ENCODE measurements at places on chromosomes 7 and 10. TPM values are rescaled to one million over a fixed set of nuclear protein-coding genes. Genes with fewer than 3 reads are reported as not detected.

Gene ELFN1
- 9.5 TPM for total RNA-seq

Gene FAM171A1
- 16.1 TPM for total RNA-seq

Gene PTF1A
- not detected for total RNA-seq

Gene ATP6V0E2
- 104 TPM for total RNA-seq

Gene PTPN20
- 9.7 TPM for total RNA-seq

Gene AS3MT
- 8.7 TPM for total RNA-seq

Gene MNX1
- total RNA-seq: not detected

Gene RADIL
- 7.8 TPM for total RNA-seq

Gene CUZD1
- total RNA-seq: 0.44 TPM

Gene NEUROD6
- not detected for total RNA-seq

Gene SLC13A4
- not detected for total RNA-seq

Gene SNCG
- 27.8 TPM for total RNA-seq

Gene TACR2
- total RNA-seq: 0.31 TPM

Gene HTRA1
- 69.4 TPM for total RNA-seq

Gene HABP2
- total RNA-seq: not detected

Gene STARD3NL
- 34.8 TPM for total RNA-seq

Gene CASTOR2
- total RNA-seq: 35.6 TPM

Gene DNAJC2
- 12.3 TPM for total RNA-seq

Gene ENKUR
- not detected for total RNA-seq

Gene C10orf53
- total RNA-seq: not detected

Gene LIPM
- total RNA-seq: not detected

Gene BICC1
- total RNA-seq: 13.0 TPM

Gene EBLN1
- total RNA-seq: not detected

Gene GIMAP4
- 30.2 TPM for total RNA-seq

Gene VSTM4
- 17.2 TPM for total RNA-seq
